ENCODE measurements at places on chromosomes 5 and 9.

DNA sequence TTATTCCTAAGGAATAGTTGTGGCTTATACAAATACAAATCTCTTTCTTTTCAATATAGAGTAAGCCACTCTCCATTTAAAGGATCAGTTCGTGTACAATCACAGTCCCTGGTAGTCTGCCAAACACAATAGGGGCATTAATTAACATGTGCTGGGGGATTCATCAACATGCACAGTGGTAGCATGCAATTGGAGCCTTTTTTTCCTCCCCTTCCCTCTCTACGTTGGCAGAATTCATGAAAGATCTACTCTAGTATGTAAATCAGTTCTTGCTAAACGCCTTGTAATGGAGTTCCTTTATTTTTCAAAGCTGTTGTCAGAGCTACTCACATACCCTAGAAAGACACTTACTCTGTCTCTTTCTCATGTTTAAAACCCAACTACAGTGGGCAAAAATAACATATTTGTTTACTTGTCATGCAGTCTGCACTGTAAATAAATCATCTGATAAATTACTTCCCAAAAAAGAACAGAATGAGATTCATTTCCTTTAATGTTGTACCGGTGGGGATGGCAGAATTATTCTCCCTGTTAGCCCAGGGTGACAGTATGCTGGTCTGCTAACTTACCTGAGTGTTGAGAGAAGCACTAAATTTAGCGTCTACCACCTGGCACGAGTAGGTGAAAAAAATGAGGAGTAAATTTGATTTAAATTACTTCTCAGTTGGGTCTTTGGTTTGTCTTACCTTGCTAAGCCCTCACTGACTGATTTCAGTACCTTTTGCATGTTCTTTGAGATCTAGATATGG is 341.5 kb upstream of the CCNH start:
- no peak for DNase-seq

GRCh38 chr9:130694205-130694604 is 625 bp downstream of the EXOSC2 start:
- no peak for DNase-seq

GRCh38 chr9:88983865-88984542 is 7.3 kb upstream of the S1PR3 start:
- no peak for DNase-seq

GRCh38 chr9:138071292-138071691 is 193.7 kb downstream of the CACNA1B start:
- DNase-seq, result no peak

DNA sequence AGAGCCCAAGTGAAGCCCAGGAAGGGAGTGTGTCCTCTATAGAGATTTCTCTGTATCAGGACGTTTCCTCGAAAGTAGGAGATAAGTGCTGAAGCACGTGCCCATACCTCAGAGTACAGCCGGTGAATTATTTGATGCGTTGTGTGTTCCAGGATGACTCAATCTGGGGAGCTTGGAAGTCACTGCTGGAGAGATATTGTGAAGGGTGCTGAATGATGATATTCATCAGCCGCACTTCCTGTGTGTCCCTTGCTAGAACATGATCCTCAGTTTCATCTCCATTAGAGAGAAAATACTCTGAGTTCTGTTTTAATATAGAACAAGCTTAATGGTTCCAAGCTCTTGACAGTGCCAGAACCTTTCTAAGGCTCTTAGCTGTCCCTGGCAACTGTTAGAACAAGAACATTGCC is 402.3 kb upstream of the ADAMTSL1 start:
- DNase-seq, result no peak

DNA sequence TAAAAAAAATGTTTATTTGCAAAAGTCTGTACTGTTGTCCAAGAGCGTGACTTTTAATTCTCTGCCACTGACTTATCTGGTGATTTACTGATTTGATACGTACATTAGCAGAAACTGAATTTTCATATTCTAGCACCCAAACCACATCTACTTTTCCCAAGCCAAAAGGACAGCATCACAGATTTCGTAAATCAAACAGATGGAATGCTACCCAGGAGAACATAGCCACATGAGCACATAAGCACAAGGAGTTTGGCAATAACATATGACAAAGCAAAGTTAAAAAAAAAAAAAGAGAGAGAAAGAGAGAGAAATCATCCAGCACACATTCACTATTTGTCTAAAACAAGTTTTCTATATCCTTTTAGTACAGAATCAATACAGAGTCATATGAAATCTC is 83.7 kb downstream of the HINT1 start:
- no peak for DNase-seq

GRCh38 chr9:111961009-111961408 is 64.4 kb downstream of the UGCG start:
- DNase-seq, result no peak
